ENCODE measurements at places on chromosomes 2 and 18.

GRCh38 chr18:55369346-55369745 lies 218.6 kb downstream of the TCF4 start:
- DNase-seq, result no peak

- DNase-seq, result no peak
These were observed 1.3 kb upstream of the MYT1L start for GRCh38 chr2:2332381-2332780.

GRCh38 chr2:62293490-62294271 lies 97.8 kb downstream of the B3GNT2 start:
- peak; percentile 31 for DNase-seq

DNA sequence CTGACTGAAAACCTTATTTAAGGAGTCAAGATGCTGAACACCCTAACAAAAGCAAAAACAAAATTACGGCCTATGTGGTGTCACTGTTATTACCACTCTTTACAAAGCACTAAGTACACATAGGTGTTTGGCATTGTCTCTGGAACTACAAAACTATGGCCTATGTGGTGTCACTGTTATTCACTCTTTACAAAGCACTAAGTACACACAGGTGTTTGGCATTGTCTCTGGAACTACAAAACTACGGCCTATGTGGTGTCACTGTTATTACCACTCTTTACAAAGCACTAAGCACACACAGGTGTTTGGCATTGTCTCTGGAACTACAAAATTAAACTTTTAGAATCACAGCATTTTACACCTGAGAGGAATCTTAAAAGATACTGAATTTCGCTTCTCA lies 47.4 kb downstream of the SLC35F5 start:
- no peak for DNase-seq

GRCh38 chr18:6161549-6161948 lies 253.2 kb downstream of the L3MBTL4 start:
- DNase-seq, result no peak

DNA sequence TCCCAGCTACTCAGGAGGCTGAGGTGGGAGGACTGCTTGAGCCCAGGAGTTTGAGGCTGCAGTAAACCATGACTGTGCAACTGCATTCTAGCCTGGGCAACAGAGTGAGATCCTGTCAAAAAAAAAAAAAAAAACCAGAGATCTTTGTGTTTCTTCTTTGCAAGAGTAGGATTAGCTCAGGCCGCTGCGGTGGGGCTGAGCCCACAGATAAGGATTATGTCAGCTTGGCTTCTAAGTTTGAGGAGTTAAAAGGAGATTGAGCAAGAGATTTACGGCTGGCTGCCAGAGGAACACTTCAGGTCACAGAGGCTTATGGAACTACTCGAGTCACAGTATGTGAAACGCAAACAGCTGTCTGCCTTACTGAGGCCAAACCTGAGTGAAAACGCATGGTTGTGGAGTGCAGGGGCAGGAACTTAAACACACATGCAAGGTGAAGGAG lies 146.7 kb upstream of the L3MBTL4 start:
- no peak for DNase-seq

DNA sequence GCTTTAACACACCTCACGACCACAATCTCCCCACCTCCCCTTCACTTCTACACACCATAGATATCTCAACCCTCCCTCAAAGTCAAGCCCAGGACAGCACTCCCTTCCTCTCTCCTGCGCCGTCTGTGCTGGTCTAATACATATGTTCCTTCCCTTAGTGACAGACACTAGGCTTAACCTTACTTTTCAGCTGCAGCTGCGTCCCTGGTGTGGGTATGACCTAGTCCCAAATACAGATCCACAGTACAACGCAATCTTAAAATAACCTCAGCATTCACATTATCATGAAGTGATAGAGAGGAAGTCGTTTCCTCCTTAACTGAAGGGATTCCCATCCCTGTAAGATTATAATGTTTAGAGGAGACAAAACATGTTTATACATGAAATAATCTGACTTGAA lies 192.7 kb upstream of the TANK start:
- DNase-seq, result no peak

- DNase-seq, result no peak
These were observed 58.9 kb downstream of the FAM168B start for GRCh38 chr2:131034122-131035051.

DNA sequence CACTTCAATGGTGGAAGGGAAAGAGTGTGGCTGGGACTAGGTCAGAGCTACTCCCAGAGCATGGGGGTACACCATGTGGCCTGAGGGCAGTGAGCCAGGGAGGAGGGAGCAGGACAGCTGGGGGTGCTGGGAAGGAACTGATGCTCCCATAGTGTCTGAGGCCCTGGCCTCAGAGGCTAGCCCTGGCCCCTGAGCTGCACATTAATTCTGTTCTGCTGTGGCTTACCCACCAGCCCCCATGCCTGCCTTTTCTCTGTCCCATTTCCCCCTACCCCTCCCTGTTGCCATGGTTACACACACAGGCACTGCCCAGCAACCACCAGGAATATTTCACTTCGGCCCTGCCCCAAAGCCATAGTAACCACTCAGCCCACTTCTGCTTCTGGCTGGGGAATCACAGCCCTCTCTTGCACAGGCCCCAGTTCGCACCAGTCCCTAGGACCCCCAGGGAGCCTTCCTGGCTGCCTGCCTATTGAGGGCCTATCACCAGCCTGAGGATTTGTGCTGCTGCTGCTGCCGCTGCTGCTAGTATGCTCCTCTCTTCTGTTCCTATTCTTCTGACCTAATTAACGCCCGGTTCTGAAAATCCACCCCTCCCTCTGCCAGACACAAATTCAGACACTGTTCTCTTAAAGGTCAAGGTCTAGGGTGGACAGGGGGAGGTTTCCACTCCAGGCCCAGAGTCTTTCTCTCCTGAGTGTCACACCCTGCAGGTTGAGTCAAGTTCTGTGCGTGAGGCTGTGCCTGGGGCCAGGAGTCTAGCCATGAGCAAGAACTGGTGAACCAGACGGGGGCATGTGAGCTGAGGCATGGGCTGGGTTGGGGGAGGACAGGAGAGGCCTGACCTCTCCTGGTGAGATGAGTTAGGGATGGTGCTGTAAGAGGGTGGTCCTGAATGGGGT lies 87.1 kb upstream of the MCFD2 start:
- DNase-seq, result no peak

DNA sequence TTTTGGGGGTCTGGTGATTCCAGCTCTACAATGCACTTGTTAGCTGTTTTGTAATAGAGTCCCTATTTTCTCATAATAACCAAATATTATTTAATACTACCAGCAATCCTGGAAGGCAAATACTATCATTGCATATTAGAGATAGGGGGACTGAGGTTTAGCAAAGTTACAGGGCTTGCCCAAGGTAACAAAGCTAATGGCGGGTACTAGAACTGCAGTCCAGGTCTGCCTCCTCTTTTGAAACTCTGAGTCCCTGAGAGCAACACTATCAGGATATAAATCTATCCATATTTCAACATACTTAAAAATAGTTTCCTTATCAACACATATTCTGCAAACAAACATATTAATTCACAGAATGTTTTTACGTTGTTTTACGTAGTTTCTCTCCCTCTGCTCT lies 235.5 kb upstream of the ACVR2A start:
- DNase-seq, result no peak

DNA sequence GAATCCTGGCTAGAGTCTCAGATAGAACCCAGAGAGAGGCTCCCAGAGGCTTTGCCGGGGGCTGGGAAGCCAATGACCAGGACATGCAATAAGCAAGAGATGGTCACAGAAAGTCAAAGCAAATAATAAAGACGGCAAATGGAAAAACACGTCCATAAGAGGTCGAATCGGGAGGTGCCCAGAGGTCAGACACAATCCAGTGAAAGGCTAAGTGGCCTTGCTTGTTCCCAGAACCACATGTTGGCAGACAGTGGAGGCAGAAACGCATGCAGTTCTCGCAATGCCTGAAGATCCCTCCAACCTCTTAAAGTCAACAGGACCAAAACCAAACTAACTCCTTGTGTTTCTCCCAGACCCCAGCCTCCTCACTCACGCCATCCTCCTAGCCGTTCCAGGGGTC lies 3.0 kb downstream of the CYB5A start:
- DNase-seq, result no peak

All from RPMI8226 (cell line).